ENCODE measurements at places on chromosomes 2 and 18.
A peak's percentile ranks its signal among the peaks of the same experiment; 100 is the strongest.

DNA sequence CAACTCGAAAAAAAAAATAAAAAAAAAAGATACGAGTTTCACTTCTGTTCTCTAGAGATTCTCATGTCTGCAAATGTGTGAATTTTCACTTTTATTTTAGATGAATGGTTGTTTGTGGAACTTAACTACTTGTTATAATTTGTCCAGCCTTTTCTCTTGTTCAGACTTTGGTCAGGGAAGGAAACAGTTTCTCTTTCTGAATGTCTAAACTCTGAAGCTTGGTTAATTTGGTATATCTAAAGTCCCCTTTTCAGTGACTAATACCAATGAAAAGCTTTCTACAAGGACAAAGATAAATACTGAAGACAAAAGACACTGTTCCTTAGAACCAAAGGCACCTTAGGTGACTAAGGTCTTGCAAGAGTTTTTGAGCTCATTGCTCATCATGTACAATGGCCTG is 144.4 kb upstream of the PIEZO2 start:
- no peak for DNase-seq

DNA sequence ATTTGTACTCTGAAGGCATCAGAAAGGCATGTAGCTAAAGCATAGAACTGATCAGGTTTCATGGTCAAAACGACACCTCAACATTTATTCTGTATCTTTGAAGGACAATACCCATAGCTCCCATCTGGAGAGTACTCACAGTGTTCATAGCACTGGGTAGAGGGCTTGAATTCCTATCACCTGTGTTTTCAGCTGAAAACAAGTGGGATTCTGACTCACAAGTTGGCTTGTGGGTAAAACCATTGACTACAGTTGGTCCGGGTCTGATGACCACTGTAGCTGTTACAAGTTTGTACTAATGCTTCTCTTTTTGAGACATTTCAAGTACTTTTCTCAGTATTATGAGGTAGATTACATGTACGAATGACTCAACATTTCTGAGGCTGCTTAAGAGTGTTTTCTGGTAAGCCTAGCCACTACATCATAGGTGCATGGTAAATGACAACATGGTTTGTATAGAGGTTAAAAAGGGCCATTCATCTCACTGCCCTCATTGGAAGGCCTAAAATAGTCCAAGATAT is 68.6 kb upstream of the PELI1 start:
- peak; percentile 53 for DNase-seq

DNA sequence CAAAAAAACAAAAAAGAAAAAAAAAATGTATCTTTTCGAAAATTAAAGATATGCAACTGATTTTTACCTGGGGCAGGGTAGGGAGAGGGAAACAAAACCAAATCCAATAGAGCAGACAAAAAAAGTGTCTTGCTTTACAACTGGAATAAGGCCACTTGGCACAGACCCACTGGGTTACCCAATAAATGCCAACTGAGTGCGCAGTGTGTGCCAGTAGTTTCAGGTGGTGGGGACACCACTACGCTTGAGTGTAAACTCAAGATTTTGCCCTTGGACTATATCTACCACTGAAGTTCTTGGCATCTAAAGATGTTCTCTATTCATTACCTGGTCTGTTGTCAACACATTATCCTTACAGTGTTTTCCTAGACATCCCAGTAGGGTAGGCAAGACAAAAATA is 16.3 kb downstream of the VPS4B start:
- no peak for DNase-seq

- no peak for DNase-seq
Observed at GRCh38 chr2:216206041-216206703, 97.0 kb downstream of the XRCC5 start.

DNA sequence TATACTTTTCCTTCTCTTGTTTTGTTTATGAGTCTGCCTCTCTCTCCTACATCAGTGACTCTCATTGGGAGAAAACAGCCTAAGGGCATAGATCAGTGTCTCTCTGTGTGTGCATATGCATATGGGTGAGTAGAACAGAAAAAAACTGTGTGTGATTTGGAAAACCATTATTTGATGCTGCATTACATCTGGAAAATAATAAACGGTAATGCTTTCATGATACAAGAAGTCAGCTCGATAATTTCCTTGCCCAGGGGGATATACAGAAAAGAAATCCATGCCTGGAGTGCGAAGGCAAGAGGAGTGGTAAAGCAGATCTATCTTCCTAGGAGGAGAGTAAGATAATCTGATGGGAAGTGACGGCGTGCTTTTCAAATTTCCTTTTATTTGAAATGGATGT is 221.5 kb upstream of the LYPD1 start:
- no peak for DNase-seq

DNA sequence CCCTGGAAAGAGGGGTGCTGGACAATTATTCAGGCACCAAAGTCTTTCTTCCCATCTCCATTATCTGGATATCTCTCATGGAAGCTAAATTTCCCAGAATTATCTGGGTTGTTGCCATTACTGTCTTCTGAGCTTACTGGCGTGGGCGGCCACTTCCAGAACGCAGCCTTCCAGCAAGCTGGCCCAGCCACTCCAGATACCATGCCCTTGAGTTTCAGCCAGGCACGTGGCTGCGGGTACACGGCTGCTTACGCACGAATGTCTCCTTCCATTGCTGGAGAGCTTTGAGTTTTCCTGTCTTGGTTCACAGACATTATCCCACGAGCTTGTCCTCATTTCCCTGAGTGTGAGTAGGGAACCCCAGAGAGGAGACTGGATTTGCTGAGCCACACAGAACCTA is 32.7 kb downstream of the CELF4 start:
- DNase-seq, result no peak

GRCh38 chr18:24490539-24490938 is 30.1 kb downstream of the HRH4 start:
- no peak for DNase-seq

DNA sequence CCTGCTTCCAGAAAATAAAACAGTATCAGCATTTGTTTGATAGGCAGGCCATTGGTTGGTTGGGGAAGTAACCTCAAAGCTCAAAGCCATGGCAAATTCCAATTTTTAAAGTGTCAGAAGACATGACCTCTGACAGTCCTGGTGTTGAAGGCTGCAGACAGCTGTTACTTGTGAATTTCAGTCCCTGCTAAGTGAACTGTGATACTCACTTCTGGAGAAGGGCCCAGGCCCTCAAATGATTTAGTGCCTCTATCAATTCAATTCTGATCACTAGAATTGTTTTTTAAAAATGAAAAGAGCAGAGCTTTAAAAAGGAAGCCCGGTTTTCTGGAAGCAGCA is 23.1 kb downstream of the MRPL44 start:
- no peak for DNase-seq

DNA sequence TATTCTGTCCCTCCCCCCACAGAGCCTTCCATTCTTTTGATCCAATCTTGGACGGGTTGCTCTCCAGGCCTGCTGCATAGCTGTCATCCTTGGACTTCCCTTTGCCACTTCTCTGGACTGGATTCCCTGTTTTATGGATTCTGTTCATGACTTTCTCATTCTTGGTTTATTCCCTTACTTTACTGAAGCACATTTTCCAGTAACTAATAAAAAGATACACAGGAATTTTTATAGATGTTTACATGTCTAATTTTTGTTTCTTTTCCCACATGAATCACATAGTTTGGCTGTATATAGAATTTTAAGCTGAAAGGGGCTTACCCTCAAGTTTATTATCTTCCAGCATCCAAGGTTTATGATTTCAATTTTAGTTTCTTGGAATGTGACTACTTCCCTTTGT is 37.9 kb downstream of the GDF7 start:
- DNase-seq, result no peak

- no peak for DNase-seq
Observed at GRCh38 chr2:64135421-64135820, 8.8 kb downstream of the PELI1 start.

DNA sequence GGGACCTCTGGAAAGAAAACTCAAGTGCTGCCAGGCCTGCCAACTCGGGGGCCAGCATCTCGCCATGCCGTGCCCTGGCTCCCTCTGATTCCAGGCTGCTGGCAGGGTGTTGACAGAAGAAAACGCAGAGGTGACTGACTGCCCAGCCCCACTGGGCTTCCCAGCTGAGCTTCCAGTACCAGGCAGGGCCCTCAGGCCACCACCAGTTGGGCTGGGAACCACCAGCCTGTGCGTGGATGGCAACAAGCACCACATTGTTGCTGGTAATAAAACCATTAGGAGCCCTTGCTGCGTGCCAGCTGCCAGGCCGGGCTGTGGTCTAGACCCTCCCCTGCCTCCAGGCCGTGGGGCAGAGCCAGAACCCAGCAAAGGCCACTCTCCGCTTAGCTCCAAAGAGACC is 9.2 kb downstream of the DNMT3A start:
- DNase-seq, result no peak

DNA sequence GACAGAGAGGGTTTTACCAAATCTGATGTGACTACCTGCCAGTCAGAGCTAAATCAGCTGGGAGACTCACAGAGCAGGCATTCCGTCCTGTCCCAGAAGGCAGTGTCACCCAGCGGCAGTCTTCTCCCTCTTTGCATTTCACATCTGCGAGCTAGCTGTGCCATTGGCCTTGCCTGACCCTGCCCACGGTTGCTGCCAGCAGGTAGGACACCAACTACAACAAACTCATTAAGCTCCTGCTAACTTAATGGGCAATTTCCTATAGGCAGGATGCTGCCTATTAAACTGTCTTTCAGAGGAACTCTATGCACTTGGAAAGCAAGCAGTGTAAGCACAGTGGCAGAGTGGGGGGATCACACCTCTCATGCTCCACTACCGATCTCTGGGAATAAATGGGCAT is 116.4 kb upstream of the CAPN13 start:
- DNase-seq, result no peak

DNA sequence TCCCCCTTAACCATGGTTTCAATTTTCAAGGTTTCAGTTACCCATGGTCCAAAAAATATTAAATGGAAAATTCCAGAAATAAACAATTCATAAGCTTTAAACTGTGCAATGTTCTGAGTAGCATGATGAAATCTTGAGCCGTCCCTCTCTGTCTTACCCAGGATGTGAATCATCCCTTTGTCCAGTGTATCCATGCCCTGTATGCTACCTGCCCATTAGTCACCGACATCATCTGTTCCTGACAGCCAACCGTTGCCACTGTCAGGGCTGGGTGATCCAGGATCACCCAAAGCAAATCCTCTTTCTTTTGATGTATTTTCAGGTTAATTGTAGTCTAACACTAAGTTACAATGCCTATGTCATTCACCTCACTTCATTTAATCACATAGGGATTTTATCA is 15.7 kb upstream of the OLA1 start:
- DNase-seq, result no peak

DNA sequence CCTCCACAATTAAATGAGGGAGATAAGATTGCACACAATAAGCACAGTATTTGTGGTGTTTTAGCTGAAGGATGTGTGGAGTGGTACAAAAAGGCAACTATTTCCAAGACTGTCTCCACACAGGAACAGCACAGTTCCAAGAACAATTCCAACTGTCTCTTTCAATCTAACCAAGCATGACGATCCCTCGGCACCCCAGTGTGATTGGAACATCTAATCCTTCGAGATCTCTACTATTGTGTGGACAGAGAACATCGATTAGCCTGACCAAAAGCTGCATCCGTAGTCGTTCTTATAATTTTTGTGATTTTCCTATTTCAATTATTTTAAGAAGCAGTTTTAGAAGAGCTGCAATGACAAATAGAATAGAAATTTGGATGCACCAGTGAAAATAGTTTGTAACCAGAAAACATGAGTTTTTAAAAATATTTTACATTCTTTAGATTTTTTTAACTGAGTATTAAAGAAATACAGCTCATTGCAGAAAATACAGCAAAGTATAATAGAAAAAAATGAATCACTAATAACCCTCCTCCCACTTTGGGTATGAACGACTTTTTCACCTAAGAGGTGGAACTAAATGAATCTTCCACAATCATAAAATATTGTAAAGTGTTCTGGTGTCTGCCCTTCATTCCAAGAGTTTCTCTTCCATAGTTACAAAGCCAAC is 76.4 kb upstream of the CABLES1 start:
- no peak for DNase-seq

GRCh38 chr2:108459441-108459840 is 10.4 kb downstream of the GCC2 start:
- no peak for DNase-seq

DNA sequence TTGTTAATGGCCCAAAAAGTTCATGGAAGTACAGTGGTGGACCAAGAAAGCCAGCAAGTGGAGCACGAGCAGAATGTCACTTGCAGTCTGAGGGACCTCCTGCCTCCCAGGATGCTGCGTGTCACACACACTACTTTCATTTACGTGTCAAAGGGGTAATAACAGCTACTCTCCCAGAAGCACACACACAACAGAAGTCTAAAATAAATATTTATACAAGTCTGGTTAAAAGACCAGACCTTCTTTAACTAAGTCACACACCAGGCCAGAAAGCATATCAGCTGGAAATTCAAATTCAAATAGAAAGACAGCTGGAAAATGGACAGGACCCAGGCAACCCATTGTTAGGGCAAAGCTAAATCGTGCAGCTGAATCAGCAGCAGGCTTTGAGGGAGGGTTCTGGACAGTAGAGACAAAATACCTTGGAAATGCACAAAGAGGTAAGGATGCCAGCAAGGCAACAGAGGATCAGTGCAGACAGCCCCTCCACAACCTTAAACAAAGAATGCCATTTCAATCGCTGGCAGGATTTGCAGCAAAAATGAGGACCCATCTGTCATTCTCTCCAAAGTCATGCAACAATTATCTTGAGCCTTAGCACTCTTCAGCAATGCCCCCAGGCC is 160.5 kb downstream of the TMEM163 start:
- no peak for DNase-seq

GRCh38 chr2:75053484-75054112 is 95.2 kb downstream of the POLE4 start:
- DNase-seq, result peak; percentile 1

DNA sequence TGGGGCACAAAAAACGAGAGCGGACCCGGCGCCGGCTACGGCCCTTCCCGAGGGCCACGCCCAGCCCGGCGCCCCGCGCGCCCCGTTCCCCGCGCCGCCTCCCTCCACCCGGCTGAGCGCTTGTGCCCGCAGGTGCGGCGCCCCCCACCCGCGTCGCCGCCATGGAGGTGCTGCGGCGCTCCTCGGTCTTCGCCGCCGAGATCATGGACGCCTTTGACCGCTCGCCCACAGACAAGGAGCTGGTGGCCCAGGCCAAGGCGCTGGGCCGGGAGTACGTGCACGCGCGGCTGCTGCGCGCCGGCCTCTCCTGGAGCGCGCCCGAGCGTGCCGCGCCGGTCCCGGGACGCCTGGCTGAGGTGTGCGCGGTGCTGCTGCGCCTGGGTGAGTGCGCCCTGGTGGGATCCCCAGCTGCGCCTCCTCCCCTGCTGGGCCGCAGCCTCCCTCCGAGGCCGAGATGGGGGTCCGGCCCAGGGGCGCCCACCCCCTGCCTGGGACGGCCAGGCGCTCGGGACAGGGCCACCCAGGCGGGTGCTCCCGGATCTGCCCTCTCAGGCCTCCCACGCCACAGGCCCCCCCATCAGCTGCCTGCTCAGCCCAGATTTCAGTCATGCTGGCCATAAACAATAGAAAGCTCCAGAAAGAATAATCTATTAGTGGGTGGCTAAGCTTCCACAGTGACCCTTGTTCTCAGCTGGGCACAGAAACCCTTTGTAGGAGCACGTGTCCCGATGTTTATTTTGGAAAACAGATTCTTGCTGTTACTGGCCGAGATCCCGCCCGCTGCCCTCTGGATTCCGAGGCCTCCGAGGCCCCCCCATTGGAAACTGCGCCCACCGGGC is 997 bp downstream of the BOK start:
- peak; percentile 14 for DNase-seq

GRCh38 chr2:120914839-120915521 is 179.3 kb downstream of the GLI2 start:
- no peak for DNase-seq

GRCh38 chr2:230459216-230459615 is 43.2 kb downstream of the SP100 start:
- no peak for DNase-seq

GRCh38 chr2:218605432-218605831 is 2.3 kb upstream of the PLCD4 start:
- DNase-seq, result no peak

All from stimulated activated CD4-positive, alpha-beta T cell treated with anti-CD3 and anti-CD28 coated beads, Interleukin-2, amount 100 ng/mL, for 24 hours (primary cell).